ENCODE measurements at places on chromosomes 1 and 21. TPM values are rescaled to one million over a fixed set of nuclear protein-coding genes. Genes with fewer than 3 reads are reported as not detected.

GNAT2 gene
- not detected for total RNA-seq

GREM2 gene
- 4.3 TPM for total RNA-seq

F5 gene
- total RNA-seq: not detected

FCER1G gene
- 0.97 TPM for total RNA-seq

SPATA46 gene
- not detected for total RNA-seq

FALEC gene
- total RNA-seq: not detected

THAP3 gene
- 16.5 TPM for total RNA-seq

IGFN1 gene
- total RNA-seq: not detected

CHD5 gene
- 0.12 TPM for total RNA-seq

PPFIA4 gene
- total RNA-seq: 14.5 TPM

F13B gene
- not detected for total RNA-seq

MARK1 gene
- total RNA-seq: 3.5 TPM

KCNJ6 gene
- 0.24 TPM for total RNA-seq

MYOG gene
- not detected for total RNA-seq

INSRR gene
- under 0.01 TPM for total RNA-seq

FCAMR gene
- total RNA-seq: not detected

CD2 gene
- not detected for total RNA-seq

YIPF1 gene
- total RNA-seq: 22.4 TPM
